ENCODE measurements at places on chromosomes 7 and 10.

DNA sequence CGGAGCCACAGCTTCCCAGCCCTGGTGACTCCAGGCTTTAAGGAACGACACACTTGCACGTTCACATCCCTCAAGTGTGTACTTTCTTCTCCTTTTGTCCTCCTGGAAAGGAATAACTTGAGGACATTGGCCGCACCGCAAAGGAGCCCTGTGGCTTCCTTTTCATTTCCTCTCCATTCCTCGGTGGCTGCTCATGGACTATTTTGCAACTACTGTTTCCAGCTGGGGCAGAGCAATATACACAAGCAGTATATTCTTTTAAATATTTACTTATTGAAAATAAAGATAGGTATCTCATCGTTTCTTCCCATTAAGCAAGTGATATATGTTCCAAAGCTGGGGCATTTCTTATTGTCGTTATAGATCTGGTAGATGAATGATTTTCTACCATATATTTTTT lies 97.2 kb upstream of the LYZL1 start:
- peak; percentile 28 for DNase-seq

DNA sequence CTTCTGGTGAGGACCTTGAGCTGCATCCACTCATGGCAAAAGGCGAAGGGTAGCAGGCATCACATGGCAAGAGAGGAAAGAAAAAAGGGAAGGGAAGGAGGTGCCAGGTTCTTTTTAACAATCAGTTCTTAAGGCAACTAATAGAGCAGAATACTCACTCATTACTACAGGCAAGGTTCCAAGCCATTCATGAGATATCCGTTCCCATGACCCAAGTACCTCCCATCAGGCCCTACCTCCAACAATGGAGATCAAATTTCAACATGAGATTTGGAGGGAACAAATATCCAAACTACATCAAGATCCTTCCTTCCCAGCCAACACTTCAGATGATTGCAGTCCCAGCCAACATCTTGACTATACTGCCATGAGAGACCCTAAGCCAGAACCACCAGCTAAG lies 38.9 kb upstream of the YAE1 start:
- DNase-seq, result no peak

- no peak for DNase-seq
Observed at GRCh38 chr10:1316809-1317143, 260.6 kb downstream of the WDR37 start.

DNA sequence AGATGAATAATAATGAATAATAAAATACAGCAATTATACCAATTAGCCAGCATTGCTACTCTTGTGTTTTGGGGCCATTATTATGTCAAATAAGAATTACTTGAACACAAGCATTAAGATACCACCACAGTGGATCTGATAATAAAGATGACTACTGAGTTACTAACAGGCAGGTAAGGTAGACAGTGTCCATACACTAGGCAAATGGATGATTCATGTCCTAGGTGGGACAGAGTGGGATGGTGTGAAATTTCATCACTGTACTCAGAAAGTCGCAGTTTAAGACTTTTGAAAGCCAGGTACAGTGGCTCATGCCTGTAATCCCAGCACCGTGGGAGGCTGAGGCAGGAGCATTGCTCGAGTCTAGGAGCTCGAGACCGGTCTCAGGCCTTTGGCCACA lies 8.7 kb upstream of the UNC5B start:
- DNase-seq, result no peak

GRCh38 chr10:84743483-84743882 lies 415.1 kb downstream of the CCSER2 start:
- no peak for DNase-seq

GRCh38 chr7:125641884-125642283 lies 712.3 kb upstream of the POT1 start:
- DNase-seq, result no peak

GRCh38 chr10:26254616-26255015 lies 38.0 kb downstream of the GAD2 start:
- no peak for DNase-seq

GRCh38 chr7:45479781-45480180 lies 94.4 kb upstream of the ADCY1 start:
- no peak for DNase-seq

DNA sequence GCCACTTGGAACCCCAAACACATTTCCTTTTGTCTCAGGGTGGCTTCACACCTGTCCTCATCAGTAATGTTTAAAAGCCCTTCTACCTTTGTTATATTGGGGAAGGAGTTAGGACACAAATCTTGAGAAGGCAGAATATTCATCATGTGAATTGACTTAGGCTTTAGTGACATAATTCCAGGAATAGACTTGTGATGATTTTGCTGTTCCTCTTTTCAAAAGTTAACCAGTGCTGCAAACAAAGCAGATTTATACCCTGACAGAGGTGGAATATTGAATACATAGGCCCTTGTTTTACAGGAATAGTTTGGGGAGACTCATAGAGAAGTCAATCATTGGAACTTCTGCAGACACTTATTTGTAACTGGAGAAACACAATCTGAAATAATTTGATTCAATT lies 27.0 kb downstream of the ZNF786 start:
- no peak for DNase-seq

DNA sequence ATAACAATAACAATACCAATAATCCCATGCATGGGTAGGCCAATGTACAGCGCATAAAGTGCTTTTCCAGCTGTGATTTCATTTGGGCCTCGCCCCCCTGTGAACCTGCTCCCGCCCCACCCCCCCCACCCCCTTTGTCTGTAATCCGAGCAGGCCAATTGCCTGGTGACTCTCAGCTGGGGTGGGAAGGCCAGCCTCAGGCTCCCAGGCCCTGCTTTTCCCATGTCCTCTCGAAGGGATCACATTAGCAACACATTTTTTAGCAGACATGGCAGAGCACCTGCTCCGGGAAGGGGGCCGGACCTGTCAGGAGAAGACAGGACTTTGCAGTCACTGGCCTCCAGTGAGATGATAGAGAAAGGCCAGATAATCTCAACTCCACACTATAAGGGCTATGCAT lies 439.3 kb downstream of the RPS24 start:
- no peak for DNase-seq

- no peak for DNase-seq
Observed at GRCh38 chr7:132551439-132551838, 24.8 kb downstream of the PLXNA4 start.

- no peak for DNase-seq
Observed at GRCh38 chr10:129942936-129943715, 20.9 kb downstream of the EBF3 start.

GRCh38 chr7:101058355-101058754 lies 26.9 kb upstream of the TRIM56 start:
- DNase-seq, result peak; percentile 50

DNA sequence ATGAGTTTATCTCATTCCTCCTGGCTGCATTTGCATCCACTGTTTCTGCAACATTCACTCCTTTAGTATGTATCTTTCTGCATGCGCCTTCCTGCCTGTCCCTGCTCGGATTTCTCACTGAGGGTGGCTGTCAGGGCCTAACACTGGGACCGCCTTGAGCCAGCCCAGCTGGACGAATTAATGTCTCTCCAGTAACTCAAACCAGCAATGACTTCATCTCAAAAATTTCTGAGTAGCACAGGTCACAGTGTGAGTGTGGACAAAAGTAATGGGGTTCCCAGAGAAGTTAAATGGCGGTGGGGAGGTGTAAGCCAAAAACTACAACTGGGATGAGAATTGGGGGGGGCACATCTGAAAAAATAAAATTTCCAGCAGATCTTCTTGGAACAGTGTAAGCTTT lies 444.0 kb upstream of the MGMT start:
- DNase-seq, result peak; percentile 15

- no peak for DNase-seq
Observed at GRCh38 chr10:114547514-114547913, 110.6 kb downstream of the ABLIM1 start.

- no peak for DNase-seq
Observed at GRCh38 chr10:52940921-52941320, 168.3 kb upstream of the MBL2 start.

DNA sequence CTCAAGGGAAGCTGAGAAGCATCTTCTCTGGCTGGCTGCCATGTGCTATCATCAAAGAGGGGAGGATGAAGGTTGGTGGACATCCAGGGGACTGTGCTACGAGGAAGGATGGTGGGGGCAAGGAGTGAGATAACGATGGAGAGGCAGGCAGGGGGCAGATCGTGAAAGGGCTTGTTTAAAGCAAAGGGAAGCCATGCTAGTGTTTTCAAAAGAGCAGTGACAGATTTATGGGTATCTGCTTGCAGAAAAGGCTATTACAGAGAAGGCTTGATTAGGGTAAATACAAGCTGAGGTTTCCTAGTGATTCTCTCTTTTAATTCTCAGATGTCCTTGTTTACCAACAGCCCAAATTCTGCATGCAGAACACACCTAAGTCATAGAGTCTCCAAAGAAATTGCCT lies 88.9 kb upstream of the MKX start:
- DNase-seq, result no peak

GRCh38 chr7:140649556-140650205 lies 9.1 kb upstream of the DENND2A start:
- peak; percentile 66 for DNase-seq

DNA sequence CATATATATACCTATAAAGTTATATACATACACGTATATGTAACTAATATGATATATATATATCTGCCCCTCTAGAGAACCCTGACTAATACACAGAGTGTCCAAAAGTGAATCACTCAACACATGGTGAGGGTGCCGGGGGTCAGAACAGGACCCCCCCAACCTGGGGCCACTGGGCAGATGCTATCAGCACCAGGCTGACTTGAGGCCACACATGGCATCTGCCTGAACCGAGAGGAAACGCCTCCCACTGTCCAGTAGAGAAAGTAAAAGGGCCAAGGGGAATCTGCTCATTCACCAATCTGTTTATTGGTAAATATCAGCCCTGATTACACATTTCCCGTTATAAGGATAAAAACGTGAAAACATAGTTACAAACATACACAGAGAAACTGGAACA lies 218.3 kb downstream of the PTPRN2 start:
- DNase-seq, result no peak

DNA sequence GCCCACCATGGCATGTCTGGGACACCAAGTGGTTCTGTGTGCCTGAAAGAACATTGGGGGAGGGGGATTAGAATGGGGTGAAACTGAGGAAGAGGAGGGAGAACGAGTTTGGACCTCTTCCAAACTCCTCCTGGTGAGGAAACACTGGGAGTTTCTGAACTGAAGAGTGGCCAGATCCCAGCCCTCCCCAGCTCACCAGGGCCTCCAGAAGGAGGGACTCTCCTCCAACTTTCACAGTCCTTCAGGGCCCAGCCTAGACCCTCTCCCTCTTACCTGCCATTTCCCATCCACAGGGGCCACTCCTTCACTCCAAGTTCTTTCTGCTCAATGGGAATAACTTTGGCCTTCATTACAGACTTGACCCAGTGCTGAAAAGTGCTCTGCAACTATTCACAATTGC lies 132.0 kb upstream of the FOXK1 start:
- DNase-seq, result no peak

GRCh38 chr10:98340261-98340939 lies 72.4 kb upstream of the LOXL4 start:
- DNase-seq, result peak; percentile 49

GRCh38 chr10:102421757-102422512 lies 1.3 kb downstream of the FBXL15 start:
- DNase-seq, result no peak

- DNase-seq, result peak; percentile 10
Observed at GRCh38 chr10:43998021-43998809, 349.5 kb upstream of the ZNF32 start.

DNA sequence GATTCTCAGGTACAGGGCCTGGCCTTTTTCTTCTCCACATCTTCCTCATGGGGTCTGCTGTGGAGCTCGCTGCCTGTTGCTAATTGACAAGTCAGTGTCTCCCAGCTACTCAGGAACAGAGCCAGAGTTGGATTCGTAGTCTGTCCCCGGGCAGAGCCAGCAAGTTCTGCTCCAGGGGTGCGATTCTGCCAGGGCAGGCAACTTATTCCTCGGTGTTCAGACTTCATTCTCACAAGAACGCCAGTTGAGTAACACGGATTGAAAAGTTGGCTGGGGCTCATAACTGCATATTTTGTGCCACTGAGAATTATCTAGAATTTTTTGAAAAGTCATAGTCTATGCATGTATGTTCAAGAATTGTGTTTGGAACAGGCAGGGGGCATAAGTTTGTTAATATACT lies 336.7 kb upstream of the NPVF start:
- DNase-seq, result no peak

DNA sequence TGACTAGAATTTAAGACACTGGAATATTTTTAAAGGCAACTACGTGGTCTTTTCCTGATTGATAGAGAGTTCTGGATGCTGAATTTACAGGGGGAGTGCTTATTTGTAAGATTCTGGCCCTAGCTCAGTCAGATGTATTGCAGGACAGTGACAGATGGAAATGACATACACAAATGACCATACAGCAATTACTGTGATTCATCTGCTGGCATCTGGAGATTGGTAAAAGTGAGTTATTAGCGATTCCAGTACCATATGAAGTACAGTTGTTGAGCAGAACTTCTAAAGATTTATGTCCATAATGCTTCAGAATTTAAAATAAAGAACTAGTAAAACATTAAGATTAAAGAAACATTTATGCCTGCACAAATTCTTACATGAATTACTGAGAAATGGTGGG lies 243.2 kb downstream of the CRPPA start:
- no peak for DNase-seq

- no peak for DNase-seq
Observed at GRCh38 chr7:117975476-117975875, 102.2 kb upstream of the CTTNBP2 start.

GRCh38 chr7:16935341-16935735 lies 53.6 kb upstream of the AGR3 start:
- DNase-seq, result no peak

DNA sequence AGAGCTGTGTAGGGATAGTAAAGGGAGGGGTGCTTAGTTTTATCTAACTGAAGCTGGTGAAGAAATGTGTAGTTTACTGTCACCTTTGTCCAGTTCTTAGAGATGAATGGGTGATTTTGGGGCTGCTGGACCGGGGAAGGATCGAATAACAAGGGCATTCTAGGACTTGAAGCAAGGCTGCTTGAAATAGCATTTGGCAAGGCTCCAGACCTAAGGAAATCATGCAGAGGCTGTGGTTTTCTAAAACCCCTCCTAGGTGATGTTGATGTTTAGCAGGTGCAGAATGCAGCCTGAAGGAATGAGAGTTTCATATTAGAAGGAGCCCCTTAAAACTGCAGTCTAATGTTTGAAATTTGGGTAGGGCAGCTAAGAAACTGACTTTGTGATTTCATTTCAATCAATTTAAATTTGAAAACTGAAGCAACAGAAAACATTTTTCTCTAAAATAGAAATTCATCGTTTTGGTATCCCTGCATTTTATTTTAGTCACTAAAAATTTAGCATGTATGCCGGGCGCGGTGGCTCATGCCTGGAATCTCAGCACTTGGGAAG lies 68.5 kb downstream of the TET1 start:
- peak; percentile 34 for DNase-seq

GRCh38 chr7:84081973-84082522 lies 112.5 kb downstream of the SEMA3A start:
- no peak for DNase-seq

- peak; percentile 18 for DNase-seq
Observed at GRCh38 chr7:157080111-157080730, 58.5 kb upstream of the UBE3C start.

All from IMR-90 (cell line).